ENCODE measurements at places on chromosomes 3 and 15. TPM values are rescaled to one million over a fixed set of nuclear protein-coding genes. Genes with fewer than 3 reads are reported as not detected.

THSD4 gene
- total RNA-seq = not detected

PPP2R3A gene
- not detected for total RNA-seq

GPR62 gene
- not detected for total RNA-seq

DENND6A gene
- total RNA-seq = 35.6 TPM

PP2D1 gene
- not detected for total RNA-seq

MASP1 gene
- total RNA-seq = not detected

FBLN2 gene
- total RNA-seq = not detected

THPO gene
- not detected for total RNA-seq

ACP3 gene
- not detected for total RNA-seq

ELL3 gene
- total RNA-seq = 1.4 TPM

OIP5 gene
- total RNA-seq = 18.7 TPM

KIF15 gene
- total RNA-seq = 43.3 TPM

GP5 gene
- total RNA-seq = 1.0 TPM

B3GALNT1 gene
- 1.2 TPM for total RNA-seq

SCN11A gene
- not detected for total RNA-seq

SLC38A3 gene
- total RNA-seq = not detected

DAPK2 gene
- 3.3 TPM for total RNA-seq

P2RY1 gene
- total RNA-seq = 1.7 TPM

NR2F2 gene
- total RNA-seq = not detected

SMAD6 gene
- total RNA-seq = 0.43 TPM

RYK gene
- 8.3 TPM for total RNA-seq

SOX14 gene
- not detected for total RNA-seq

FANCD2OS gene
- not detected for total RNA-seq

CHRNA5 gene
- 3.8 TPM for total RNA-seq

LRRC31 gene
- total RNA-seq = not detected
